ENCODE measurements at places on chromosomes 7 and 10.
A peak's percentile ranks its signal among the peaks of the same experiment; 100 is the strongest.

DNA sequence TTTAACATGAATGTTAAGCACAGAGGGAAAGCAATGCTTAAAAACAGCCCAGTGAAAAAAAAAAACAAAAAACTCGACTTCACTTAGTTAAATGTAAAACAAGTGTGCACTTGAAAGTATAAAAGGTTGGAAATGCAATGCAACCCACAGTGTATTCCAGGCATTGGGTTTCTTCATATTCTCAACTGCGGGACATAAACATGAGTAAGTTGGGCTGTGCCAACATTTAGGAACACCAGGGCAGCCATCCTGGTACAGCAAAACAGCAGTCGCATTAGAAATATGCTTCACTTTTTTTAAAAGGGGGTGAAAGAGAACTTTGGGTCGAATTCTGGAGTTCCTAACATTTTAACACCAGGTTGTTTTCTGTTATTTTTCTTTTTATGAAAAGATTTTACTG, 937 bp downstream of the STEAP1 start:
- DNase-seq, result no peak

DNA sequence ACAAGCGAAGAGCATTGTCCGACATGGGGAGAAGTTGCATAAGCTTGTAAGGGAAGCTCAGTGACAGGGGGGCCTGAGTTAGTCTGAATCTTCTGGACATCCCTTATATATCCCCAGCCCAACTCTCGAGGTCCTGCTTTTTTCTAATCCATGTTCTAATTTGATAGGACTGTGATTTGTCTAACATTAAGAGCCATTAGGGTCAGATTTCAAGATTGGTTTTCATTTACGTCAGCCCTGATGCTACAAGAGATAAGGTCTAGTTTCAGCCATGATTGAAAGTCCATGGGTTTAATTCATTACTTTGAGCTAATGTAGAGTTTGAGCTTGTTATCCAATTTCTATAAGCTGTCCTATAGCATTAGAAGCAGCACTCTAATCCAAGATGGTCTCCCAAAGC, 20.3 kb downstream of the TLX1 start:
- DNase-seq, result no peak

GRCh38 chr10:72167118-72167517, 48.7 kb upstream of the ANAPC16 start:
- DNase-seq, result no peak

- no peak for DNase-seq
Measured at GRCh38 chr10:89173075-89173474, 34.0 kb downstream of the CH25H start.

DNA sequence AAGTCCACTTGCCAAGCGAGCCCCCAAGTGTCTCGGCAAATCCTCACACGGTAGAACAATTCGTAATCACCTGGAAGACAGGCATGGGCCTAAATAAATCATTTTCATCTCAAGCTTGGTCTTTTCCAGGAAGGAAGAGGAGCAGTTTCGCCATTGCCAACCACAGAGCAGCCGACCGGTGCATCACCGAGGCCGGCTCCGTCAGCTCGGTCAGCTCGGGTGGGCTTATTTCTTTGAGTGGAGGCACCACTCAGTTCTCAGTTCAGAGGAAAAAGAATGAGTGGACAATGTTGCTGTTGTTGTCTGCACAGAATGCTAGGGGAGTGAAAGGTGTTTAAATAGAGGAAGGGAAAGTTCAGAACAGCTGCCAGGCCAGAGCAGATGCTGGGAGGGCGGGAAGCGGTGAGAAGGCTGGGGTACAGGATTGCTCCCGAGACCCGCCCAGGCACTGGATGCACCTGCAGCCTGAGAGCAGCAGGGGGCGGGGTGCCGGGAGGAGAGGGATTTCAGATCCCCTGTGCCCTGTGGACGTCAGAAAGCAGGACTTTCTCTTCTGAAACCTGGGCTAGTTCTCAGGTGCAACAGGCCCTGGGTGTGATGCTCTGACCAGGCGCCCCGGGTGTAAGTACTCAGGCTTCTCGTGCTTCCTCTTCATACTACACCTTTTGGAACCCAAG, 17.7 kb upstream of the IGFBP3 start:
- no peak for DNase-seq

DNA sequence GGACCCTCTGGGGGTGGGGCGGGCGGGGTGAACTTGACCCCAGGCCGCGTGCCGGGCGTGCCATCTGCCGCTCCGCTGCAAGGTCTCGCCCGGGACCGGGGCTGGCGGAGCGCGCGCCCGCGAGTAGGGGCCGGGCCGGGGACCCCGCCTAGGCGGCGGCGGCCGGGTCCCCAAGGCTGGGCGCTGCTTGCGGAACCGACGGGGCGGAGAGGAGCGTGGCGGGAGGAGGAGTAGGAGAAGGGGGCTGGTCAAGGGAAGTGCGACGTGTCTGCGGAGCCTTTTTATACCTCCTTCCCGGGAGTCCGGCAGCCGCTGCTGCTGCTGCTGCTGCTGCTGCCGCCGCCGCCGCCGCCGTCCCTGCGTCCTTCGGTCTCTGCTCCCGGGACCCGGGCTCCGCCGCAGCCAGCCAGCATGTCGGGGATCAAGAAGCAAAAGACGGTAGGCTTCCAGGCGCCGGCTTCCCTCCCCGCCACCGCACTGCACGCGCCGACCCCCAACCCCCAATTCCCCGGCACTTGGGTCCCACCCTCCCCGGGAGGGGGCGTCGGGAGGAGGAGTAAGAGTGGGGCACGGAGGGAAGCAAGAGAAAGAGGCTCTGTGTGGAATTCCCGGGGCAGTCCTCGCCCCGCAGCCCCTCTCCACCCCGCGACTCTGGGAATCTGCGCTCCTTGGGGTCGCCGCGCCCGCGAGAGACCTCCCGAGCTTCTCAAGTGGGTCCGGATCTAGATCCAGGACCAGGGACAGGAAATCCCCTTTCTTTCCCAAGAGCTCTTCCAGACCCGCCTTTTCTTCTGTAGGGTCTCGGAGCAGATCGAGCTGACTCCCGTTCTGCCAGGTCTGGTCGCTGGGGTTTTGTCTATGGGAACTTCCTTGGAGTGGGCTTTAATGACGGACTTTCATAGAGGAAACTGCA, at the start of gene PAPSS2:
PAPSS2 (plus strand) TSS at position 308 of the 913 bp plus-strand sequence; CDS start at position 412, 104 bp downstream.
- DNase-seq, result peak; percentile 53

DNA sequence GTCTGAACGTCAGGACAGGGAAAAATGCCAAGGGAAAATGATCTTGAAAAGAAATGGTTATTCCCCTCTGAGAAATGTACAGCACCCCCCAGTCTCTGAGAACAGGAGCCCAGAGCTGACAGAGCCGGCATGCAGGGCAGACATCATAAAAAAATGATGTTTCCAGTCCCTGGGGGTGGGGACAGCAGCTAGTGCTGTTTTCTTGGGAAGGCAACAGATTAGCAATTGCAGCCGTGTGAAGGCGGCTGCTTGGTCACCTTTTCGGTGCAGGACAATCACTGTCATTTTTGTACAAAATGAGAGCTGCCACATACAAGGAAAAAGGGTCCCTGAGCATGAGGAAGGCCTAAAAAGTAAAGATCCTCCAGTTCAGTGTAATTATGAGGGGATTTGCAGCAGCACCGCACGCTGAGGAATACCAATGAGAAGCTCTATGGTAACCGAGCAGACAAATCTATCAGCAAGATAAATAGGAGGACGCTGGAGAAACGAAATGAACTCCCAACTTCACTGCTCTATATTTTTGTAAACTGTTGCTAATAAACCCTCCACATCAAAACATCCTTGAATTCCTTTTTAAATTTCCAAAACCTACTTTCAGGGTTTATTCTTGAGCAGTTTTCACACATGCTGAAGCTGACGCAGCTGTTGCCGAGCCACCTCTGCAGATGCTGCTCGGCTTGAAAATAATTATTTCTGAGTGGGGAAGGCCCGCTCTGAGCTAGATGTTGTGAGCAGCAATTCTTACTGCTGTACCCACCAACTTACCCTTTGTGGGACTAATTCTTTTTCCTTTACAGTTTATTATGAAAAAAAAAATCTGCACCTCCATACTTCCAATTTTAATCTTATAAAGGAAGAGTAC, 98.2 kb upstream of the NEBL start:
- peak; percentile 26 for DNase-seq

GRCh38 chr10:116045366-116046356, 227.3 kb downstream of the GFRA1 start:
- DNase-seq, result no peak

DNA sequence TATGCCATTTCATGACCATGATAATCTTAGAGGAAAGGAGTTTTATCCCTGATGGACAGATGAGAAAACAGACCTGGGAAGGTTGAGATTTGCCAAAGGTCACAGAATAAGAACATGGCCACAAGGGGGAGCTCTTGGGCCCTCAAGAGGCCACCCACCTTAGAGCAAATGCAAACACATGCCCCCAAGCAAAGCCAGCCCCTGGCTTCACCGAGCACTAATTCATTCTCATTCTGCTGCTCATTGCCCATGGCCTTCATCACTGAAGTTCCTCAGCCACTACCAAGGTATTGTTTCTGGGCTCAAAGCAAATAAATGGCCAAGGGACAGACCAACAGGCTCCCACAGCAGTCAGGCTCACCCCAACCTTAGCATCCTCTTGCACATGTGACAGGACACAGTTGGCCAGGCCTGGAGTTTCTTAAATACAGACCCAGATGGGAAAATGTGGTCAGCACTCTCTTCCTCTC, 44.2 kb downstream of the PDLIM1 start:
- DNase-seq, result peak; percentile 79

- no peak for DNase-seq
Measured at GRCh38 chr10:100347568-100348195, 649 bp downstream of the SCD start.

DNA sequence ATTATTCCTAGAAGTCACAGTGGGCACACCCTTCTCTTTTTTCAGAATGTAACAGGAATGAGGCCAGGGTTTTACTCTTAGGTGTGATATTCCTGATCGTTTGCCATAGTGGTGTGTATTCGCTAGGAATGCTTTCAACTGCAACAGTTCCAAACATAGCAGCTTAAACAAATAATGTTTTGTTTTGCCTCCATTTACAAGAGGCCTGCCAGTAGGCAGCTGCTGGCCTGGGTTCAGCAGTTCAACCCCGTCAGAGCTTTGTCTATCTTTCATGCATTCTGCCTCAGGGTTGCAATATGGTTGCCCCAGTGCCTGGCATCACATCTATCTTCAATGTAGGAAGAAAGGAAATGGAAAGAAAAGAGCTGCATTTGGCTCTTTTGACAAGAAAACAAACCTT, 21.7 kb upstream of the RET start:
- DNase-seq, result no peak

GRCh38 chr10:17214971-17215781, 12.9 kb upstream of the VIM start:
- DNase-seq, result no peak

DNA sequence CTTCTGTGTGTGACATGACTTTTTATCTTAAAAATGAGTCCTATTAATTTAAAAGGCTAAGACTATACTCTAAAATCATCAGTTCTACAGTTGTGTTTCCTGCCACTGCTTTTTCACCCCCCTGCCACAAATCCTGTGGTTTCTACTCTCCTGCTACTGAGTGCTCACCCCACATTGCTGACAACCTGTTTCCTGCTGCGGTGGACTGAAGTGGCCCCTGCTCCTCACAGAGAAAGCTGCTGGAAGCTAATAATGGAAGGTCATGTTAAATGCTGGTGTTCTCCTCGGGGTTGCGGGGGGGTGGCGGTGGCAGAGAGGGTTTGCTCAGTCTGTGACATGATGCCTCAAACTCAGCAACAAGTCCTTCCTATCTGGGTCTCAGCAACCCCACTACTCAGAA, 113.2 kb upstream of the INHBA start:
- DNase-seq, result peak; percentile 13

DNA sequence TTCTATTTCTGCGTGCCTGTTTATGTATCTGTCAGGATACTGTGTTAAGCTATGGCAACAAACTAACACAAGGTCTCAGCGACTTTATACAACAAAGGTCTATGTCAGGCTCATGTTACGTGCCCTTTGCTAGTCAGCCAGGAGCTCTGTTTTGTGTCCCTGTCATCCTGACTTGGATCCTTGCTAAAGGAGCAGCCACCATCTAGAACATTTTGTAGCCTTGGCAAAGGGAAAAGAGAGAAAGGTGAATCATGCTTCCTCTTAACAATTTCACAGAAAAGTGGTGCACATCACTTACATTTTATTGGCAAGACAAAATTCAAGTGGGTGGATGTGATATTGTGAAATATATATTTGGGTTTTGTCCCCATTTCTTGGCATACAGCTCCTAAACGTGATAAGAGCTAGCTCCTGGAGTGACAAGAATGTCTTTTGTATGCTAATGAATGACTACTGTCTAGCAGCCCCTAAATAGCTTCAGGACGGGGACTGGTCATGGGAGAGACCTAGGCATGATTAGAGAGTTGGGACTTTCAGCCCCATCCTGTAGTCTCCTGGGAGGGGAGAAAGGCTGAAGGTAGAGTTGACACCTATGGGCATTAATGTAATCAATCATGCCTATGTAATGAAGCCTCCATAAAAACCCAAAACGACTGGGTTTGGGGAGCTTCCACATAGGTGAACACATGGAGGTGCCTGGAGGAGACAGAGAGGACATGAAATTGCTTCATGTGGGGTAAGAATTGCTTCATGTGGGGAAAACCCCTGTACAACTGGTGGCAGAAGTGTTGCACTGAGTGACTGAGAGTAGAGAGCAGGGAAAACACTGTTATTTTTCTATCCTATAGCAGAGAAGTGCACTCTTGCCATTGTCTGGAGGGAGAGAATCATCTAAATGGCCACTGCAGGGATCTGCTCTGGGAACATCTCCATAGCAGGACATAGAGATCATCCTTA, 33.0 kb downstream of the MRPL32 start:
- no peak for DNase-seq

DNA sequence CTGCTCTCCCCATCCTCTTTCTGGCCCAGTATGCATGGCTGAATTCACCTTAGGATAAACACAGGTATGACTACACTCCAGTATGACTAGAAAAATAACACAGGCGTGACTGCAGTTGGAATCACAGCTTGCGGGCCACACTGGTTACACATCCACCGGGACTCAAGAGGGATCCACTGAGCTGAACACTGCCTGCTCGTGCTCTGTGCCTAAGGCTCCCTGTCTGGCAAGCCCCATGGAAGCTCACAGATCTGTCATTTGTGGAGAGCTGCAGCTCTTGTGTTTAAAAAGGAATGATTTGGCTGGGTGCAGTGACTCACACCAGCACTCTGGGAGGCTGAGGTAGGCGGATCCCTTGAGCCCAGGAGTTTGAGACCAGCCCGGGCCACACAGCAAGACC, 26.8 kb downstream of the VOPP1 start:
- no peak for DNase-seq

- peak; percentile 73 for DNase-seq
Measured at GRCh38 chr7:65731562-65732035, 141.3 kb upstream of the VKORC1L1 start.

- DNase-seq, result no peak
Measured at GRCh38 chr10:113997428-113997827, 46.2 kb upstream of the ADRB1 start.

DNA sequence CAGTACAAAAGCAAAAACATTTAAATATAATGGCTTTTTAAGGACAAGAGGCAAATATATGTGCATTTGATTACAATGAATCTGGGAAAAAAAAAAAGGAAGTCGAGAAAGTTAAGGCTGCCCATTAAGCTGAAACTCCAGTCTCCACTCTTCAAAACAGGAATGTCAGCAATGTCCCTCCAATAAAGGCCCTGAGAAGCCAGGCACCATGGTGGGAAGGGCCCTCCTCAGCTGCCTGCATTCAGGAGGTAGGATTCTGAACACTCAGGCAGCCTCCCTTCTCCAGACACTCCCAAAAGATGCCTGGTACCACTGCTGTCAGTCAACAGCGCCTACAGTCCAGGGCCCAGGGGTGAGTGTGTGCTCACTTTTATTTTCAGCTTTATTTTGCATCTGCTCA, 121.3 kb upstream of the MGMT start:
- DNase-seq, result no peak
